ENCODE measurements at places on chromosomes 2 and 18. TPM values are rescaled to one million over a fixed set of nuclear protein-coding genes. Genes with fewer than 3 reads are reported as not detected.

CSRNP3 gene
- 0.45 TPM for polyA plus RNA-seq

B3GNT7 gene
- polyA plus RNA-seq = 1.1 TPM

HPCAL1 gene
- polyA plus RNA-seq = 30.0 TPM

CDKL4 gene
- polyA plus RNA-seq = not detected

CASP10 gene
- polyA plus RNA-seq = 4.8 TPM

ZNF514 gene
- polyA plus RNA-seq = 7.1 TPM

WDR54 gene
- polyA plus RNA-seq = 5.5 TPM

SERPINE2 gene
- 20.2 TPM for polyA plus RNA-seq

UGT1A8 gene
- polyA plus RNA-seq = not detected

CNRIP1 gene
- 26.6 TPM for polyA plus RNA-seq

CCDC74B gene
- 1.1 TPM for polyA plus RNA-seq

VSNL1 gene
- 0.20 TPM for polyA plus RNA-seq

NOSTRIN gene
- 21.0 TPM for polyA plus RNA-seq

PLB1 gene
- polyA plus RNA-seq = 16.9 TPM

MYO1B gene
- 18.4 TPM for polyA plus RNA-seq

FHOD3 gene
- 7.6 TPM for polyA plus RNA-seq

CHRNG gene
- not detected for polyA plus RNA-seq

ZSWIM2 gene
- not detected for polyA plus RNA-seq

KIF5C gene
- 1.7 TPM for polyA plus RNA-seq

CNGA3 gene
- 0.01 TPM for polyA plus RNA-seq

CAVIN2 gene
- polyA plus RNA-seq = 50.2 TPM

POU3F3 gene
- not detected for polyA plus RNA-seq

NMUR1 gene
- polyA plus RNA-seq = 2.5 TPM

BOD1L2 gene
- not detected for polyA plus RNA-seq

PPIG gene
- polyA plus RNA-seq = 23.1 TPM

ARL5A gene
- polyA plus RNA-seq = 24.0 TPM

UBE2F gene
- 46.8 TPM for polyA plus RNA-seq

SGPP2 gene
- 1.6 TPM for polyA plus RNA-seq

RAB27B gene
- 0.92 TPM for polyA plus RNA-seq

GPC1 gene
- 62.0 TPM for polyA plus RNA-seq

TBC1D8 gene
- 19.9 TPM for polyA plus RNA-seq

HNMT gene
- polyA plus RNA-seq = 19.2 TPM

TACR1 gene
- 1.2 TPM for polyA plus RNA-seq

MYO7B gene
- polyA plus RNA-seq = 2.1 TPM

OR6B2 gene
- not detected for polyA plus RNA-seq

SPATA3 gene
- polyA plus RNA-seq = not detected

MOGAT1 gene
- polyA plus RNA-seq = 1.8 TPM

EDAR gene
- polyA plus RNA-seq = 0.03 TPM

ONECUT2 gene
- 0.01 TPM for polyA plus RNA-seq

FKBP1B gene
- polyA plus RNA-seq = 8.2 TPM

GPR55 gene
- polyA plus RNA-seq = 0.18 TPM

ADAM23 gene
- polyA plus RNA-seq = 1.0 TPM

RAD51AP2 gene
- polyA plus RNA-seq = not detected

COL6A3 gene
- 47.7 TPM for polyA plus RNA-seq

PROM2 gene
- polyA plus RNA-seq = 2.0 TPM
